ENCODE measurements at places on chromosomes 13 and 19. TPM values are rescaled to one million over a fixed set of nuclear protein-coding genes. Genes with fewer than 3 reads are reported as not detected.

The COL4A2 gene
- total RNA-seq = 391 TPM

The COPE gene
- 103 TPM for total RNA-seq

The NUP58 gene
- total RNA-seq = 145 TPM

The TEX26 gene
- not detected for total RNA-seq

The COX6B2 gene
- total RNA-seq = 0.60 TPM

The C19orf73 gene
- total RNA-seq = 2.0 TPM

The COX7A1 gene
- 3.6 TPM for total RNA-seq

Measured in camera-type eye (tissue), 1 donor.